Urinary bladder (tissue), 4 donors: ENCODE measurements at places on chromosomes 3 and 15. TPM values are rescaled to one million over a fixed set of nuclear protein-coding genes. Genes with fewer than 3 reads are reported as not detected.

DNA sequence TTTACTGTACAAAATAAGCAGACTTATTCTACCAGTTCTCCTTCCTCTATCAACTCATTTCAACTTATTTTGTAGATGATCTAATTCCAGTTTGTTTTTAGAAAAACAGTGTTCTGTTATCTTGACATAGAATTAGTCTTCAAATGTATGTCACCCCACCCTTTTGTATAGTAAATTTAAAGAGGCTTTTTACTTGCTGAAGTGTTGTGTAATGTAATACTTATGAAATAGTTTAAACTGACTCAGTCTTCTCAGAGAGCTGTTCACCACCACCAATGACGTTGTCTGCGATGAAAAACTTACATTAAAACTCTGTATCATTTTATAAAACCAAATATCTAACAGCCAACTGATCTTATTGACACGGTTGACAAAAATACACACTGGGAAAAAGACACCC is 82.9 kb downstream of the RAP2B start:
- no peak for DNase-seq

- no peak for DNase-seq
These were observed 19.0 kb downstream of the SPG21 start for GRCh38 chr15:64970698-64971097.

- DNase-seq, result no peak
These were observed 103.2 kb downstream of the TBC1D5 start for GRCh38 chr3:17639257-17639656.

- DNase-seq, result no peak
These were observed 37.5 kb upstream of the SEC13 start for GRCh38 chr3:10358309-10358980.

DNA sequence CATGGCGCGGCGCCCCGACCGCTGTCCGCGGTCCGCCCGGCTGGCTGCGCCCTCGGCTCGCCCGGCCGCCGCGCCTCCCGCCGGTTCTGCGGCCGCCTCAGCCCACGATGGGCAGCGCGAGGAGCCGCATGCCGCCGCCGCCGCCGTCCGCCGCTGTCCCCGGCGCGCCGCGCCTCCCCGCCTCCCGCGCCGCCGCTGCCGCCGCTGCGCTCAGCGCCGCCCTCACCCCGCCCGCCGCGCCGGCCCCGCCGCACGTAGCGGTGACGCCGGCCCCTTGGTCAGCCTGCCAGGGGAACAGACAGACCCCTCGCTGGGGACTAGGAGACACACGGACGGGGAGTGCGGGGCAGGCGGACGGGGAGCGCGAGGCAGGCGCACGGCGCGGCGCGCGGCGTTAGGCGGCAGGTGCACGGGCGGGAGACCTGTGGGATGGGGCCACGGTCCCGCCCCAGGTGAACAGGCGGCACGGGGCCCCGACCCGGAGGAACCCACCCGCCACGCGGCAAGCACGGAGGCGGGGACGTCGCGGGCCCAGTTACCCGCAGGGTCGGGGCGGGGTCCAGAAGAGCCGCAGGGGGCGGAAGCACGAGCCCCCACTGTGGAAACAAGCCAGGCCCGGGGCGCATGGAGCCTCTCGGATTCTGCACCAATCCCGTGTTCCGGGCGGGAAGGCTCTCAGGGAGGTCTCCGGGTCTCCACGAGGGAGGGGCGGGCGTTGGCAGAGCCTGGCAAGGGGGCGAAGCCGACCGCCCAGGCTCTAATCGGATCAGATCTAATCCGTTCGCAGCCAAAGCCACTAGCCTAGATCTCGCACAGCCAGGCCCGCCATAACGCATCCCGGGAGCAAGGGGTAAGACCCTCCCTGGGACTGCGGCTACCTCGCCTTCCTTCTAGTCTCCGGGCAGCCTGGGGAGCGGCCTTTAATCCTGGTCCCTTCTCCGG is at the start of gene CSPG5:
CSPG5 (minus strand) TSS at position 175 of the 942 bp plus-strand sequence; CDS start at position 3, 172 bp downstream.
- no peak for DNase-seq

GRCh38 chr3:6168256-6168655 is 692.7 kb upstream of the GRM7 start:
- DNase-seq, result no peak

- DNase-seq, result peak; percentile 50
These were observed 120.8 kb upstream of the MCTP2 start for GRCh38 chr15:94110476-94111130.

GRCh38 chr3:161054860-161055604 is 50.1 kb downstream of the B3GALNT1 start:
- DNase-seq, result no peak

GRCh38 chr3:127574880-127575878 is 15.4 kb downstream of the TPRA1 start:
- peak; percentile 62 for DNase-seq

- no peak for DNase-seq
These were observed 34.0 kb downstream of the RHCG start for GRCh38 chr15:89462198-89462912.

CPLX3 gene
- total RNA-seq, result not detected

EEF1AKMT4 gene
- 1.7 TPM for total RNA-seq

ST8SIA2 gene
- 2.2 TPM for total RNA-seq

LSM3 gene
- 12.2 TPM for total RNA-seq

PIGZ gene
- 5.8 TPM for total RNA-seq
